ENCODE measurements at places on chromosomes 2 and 18.

DNA sequence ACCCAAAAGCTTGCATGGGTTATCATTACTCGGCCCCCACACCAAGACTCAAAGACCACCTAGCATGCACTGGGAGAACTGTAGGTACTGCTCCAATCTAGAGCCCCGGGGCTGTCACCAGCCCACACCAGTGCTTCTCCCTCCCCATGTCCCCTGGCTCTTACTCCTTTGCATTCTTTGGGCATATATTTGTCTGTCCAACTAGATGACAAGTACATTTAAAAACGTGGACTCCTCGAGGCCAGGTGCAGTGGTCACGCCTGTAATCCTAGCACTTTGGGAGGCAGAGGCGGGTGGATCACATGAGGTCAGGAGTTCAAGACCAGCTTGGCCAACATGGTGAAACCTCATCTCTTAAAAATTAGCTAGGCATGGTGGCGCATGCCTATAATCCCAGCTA is 7.8 kb downstream of the AFG3L2 start:
- no peak for DNase-seq

GRCh38 chr18:32803568-32803967 is 30.7 kb upstream of the KLHL14 start:
- DNase-seq = no peak

- no peak for DNase-seq
Observed at GRCh38 chr2:233082222-233082930, 22.2 kb downstream of the INPP5D start.

GRCh38 chr2:179272406-179273192 is 8.0 kb upstream of the SESTD1 start:
- no peak for DNase-seq

DNA sequence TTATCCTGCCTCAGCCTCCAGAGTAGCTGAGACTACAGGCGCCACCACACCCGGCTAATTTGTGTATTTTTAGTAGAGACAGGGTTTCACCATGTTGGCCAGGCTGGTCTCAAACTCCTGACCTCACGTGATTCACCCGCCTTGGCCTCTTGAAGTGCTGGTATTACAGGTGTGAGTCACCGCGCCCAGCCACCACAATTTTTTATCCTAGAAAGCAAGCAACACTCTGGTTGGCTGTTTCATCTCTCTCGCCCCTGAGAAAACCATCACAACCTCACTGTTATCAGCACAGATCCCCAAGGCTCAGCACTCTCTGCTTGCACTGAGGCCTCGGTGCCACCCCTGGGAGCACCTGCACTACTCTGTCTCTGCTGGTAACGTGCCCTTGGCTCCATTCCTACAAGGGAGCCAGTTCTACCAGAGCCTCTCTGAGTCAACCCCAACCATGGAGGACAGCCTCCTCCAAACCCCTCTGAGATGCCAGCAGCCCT is 134.8 kb upstream of the AGAP1 start:
- DNase-seq = no peak

DNA sequence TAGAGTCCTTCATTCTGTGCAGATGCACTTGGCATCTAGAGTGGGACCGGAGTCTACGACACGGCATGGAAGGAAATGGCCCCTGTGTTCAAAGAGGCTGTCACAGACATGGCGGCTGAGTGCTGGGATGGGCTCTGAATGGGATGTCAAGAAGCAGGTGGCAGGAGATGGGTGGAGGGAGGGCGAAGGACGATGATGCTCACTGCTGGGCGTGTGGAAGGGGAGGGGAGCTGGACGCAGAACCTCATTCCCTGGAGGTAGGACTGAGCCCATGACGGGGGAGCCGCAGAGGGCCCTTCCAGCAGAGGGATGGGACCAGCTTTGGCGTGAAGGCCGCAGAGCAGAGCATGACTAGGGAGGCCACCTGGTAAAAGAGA is 18.8 kb upstream of the ALPI start:
- no peak for DNase-seq

DNA sequence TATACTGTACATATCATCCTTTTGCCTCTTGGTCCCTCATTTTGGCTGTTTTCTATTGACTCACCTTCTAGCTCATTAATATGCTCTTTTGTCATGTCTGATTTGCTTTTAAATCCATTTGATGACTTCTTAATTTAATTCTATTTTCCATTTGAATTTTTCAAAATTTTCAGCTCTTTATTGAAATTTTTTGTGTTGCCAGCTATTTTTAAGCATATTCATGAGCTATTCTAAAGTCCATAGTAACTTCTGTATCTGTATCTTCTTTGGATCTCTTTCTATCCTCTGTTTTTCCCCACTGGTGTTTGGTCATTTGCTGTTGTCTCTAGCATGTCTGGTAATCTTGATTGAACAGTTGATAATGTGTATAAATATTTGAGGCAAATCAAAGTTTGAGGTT is 227.8 kb downstream of the NDUFA10 start:
- DNase-seq = no peak

- no peak for DNase-seq
Observed at GRCh38 chr2:40072442-40073232, 293.6 kb upstream of the THUMPD2 start.

- DNase-seq = no peak
Observed at GRCh38 chr2:73414696-73415095, 29.1 kb downstream of the ALMS1 start.
